ENCODE measurements at places on chromosomes 1 and 21. TPM values are rescaled to one million over a fixed set of nuclear protein-coding genes. Genes with fewer than 3 reads are reported as not detected.

MATN1 gene
- not detected for total RNA-seq

TLCD4 gene
- total RNA-seq: not detected

CFAP74 gene
- total RNA-seq: not detected

SPATC1L gene
- total RNA-seq: 6.1 TPM

PDC gene
- total RNA-seq: not detected

COL16A1 gene
- total RNA-seq: not detected

PLA2G2F gene
- total RNA-seq: not detected

WLS gene
- total RNA-seq: not detected

DNA sequence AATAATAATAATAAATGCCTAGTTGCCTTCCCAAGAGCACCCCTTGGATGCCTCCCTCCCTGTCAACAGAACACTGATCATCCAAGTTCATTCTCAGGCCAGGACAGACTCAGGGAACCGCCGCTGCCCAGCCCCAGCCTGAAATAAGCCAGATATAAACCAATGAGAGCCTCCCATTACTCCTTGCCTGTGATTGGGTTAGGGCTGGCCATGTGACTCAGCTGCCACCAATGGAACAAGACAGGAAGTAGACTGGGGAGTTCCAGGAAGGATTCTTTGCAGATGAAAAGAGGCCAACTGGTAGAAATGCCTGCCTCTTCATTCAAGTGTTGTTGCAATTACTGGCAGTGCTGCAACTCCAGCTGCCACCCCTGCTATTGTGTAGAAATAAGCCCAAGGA is 146.4 kb upstream of the TIAM1 start:
- no peak overlapping the region for H3K4me3 ChIP-seq
- no peaks in the 10 kb centered on the region for H3K36me3 ChIP-seq
- H3K27ac ChIP-seq: no peak overlapping the region
- peaks cover 6% of the 10 kb centered on the region for H3K4me1 ChIP-seq
- H3K27me3 ChIP-seq: no peaks in the 10 kb centered on the region
- no peak for DNase-seq

- H3K36me3 ChIP-seq: no peaks in the 10 kb centered on the region
- DNase-seq: no peak
- H3K27ac ChIP-seq: no peak overlapping the region
- H3K27me3 ChIP-seq: no peaks in the 10 kb centered on the region
- no peaks in the 10 kb centered on the region for H3K4me1 ChIP-seq
- H3K4me3 ChIP-seq: no peak overlapping the region
Observed at GRCh38 chr1:217322834-217323233, 308.1 kb downstream of the GPATCH2 start.

DNA sequence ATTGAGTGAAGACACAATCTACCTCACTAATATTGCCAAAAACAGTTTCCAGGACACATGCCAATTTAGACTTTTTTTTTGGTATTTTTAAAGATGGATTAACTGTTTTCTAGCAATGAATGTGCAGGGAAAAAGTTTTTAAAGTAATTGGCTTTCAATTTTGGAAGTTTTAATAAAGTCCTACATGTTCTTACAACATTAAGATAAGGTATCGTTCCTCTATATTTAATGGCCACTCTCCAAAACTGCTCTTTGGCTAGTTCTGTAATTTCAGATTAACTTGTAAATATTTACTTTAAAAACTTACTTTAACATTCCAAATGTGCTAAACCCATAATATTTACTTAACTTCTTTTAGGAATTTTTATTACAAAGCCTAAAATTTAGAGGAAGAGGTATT is 1332.2 kb upstream of the PRMT6 start:
- no peak overlapping the region for H3K4me3 ChIP-seq
- no peaks in the 10 kb centered on the region for H3K36me3 ChIP-seq
- H3K27me3 ChIP-seq: no peaks in the 10 kb centered on the region
- DNase-seq: no peak
- H3K4me1 ChIP-seq: no peaks in the 10 kb centered on the region

GRCh38 chr1:40665335-40666171 is at the start of gene RIMS3:
Gene RIMS3 (minus strand): TSS chr1:40665682. CDS start chr1:40641925, 23,757 bp downstream.
- H3K36me3 ChIP-seq: no peaks in the 10 kb centered on the region
- peaks cover 31% of the 10 kb centered on the region for H3K4me1 ChIP-seq
- peak; percentile 81 for DNase-seq
- H3K27me3 ChIP-seq: peaks cover 2% of the 10 kb centered on the region

- H3K4me3 ChIP-seq: no peak overlapping the region
- DNase-seq: peak; percentile 39
- H3K4me1 ChIP-seq: peaks cover 12% of the 10 kb centered on the region
- H3K36me3 ChIP-seq: no peaks in the 10 kb centered on the region
Observed at GRCh38 chr1:207470927-207471326, 16.8 kb downstream of the CR2 start.

DNA sequence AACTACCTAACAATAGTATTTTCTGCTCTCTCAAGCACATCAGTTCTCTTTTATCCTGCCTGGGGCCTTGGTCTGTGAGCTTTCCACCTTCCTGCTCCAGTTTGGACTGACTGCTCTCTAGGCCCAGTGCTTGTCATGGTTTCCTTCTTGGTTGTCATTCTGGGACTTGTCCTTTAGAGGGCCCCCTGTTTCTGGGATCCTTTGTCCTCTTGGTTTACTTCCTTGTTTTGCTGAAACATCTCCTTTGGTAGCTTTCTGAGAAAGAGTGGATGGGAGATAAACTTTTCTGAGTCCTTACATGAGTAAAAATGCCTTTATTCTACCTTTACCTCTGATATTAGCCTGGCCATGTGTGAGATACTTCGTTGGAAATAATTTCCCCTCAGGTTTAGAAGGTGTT is 4.7 kb downstream of the SLC1A7 start:
- H3K4me1 ChIP-seq: no peaks in the 10 kb centered on the region
- DNase-seq: no peak
- no peaks in the 10 kb centered on the region for H3K27me3 ChIP-seq
- H3K4me3 ChIP-seq: no peak overlapping the region
- no peak overlapping the region for H3K27ac ChIP-seq

- no peak for DNase-seq
- H3K27ac ChIP-seq: no peak overlapping the region
- H3K36me3 ChIP-seq: peaks cover 5% of the 10 kb centered on the region
- no peak overlapping the region for H3K4me3 ChIP-seq
Observed at GRCh38 chr1:113647164-113647563, 112.1 kb downstream of the PHTF1 start.

DNA sequence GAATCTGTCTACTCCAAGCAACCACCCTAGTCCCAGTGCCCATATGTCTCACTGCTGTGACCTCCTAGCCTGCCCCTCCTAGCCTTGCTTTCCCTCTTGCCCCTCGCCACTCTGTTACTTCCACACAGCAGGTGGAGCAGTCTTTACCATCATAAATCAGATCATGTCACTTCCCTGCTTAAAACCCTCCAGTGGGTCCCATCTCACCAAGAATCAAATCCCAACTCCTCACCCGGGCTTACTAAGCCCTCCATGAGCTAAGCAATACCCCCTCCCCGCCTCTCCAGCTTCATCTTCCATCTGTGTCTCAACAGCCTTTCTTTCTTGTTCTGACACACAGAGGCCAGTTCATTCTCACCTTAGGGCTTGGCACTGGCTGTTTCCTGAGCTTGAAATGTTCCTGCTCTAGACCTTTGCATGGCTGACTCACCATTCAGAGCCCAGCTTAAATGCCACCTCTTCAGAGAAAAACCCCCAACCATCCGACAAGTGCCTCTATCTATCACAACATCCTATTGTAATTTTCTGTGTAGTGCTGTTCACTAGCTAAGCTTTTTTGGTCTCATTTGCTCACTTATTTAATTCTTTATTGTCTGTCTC is 22.3 kb downstream of the KNCN start:
- H3K27ac ChIP-seq: no peak overlapping the region
- no peak for DNase-seq
- H3K27me3 ChIP-seq: peaks cover 31% of the 10 kb centered on the region
- H3K36me3 ChIP-seq: no peaks in the 10 kb centered on the region

DNA sequence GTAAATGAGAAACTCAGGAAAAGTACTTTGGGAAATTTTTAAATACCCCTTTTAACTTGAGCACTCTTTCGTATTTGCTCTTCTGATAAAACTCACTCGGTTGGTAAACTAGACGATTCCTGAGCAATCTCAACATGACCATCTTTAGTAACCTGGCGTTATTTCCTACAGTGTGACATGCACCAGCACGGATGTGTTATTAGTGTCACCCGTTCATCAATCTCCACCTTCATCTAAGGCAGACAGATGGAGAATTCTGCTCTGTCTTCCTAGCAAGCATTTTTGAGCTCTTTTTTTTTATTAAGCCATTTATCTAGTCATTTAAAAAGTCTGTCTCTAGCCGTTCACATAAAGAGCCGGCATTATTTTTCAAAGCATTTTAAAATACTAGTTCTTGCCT is 155.2 kb downstream of the DISP1 start:
- H3K27me3 ChIP-seq: no peaks in the 10 kb centered on the region
- H3K4me3 ChIP-seq: no peak overlapping the region
- no peak for DNase-seq
- H3K36me3 ChIP-seq: no peaks in the 10 kb centered on the region
- no peak overlapping the region for H3K27ac ChIP-seq
- H3K4me1 ChIP-seq: peaks cover 2% of the 10 kb centered on the region

DNA sequence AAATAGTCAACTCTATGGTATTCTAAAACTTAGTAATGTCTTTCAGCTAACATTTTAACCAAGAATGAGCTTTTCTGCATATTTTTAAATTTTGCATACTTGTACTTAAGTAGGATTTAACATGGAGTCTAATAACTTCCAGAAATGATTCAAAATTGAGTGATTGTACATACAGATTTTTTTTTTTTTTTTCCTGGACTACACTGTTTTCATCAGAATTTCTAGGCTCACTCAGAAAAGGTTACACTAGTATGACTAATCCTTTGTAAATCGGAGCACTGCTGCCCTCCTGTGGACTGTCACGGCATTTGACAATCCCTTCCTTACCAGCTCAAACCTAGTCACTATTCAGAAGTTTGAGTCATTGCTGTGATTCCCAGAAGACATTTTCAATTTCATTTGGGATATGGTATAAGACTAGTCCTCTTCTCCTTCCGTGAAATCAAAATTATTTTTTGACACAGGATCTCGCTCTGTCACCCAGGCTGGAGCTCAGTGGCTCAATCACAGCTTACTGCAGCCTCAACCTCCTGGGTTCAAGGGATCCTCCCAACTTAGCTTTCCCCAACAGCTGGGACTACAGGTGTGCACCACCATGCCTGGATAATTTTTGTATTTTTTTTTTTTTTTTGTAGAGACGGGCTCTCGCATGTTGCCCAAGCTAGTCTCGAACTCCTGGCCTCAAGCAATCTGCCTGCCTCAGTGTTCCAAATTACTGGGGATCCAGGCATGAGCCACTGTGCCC is 45.5 kb downstream of the CD46 start:
- no peak overlapping the region for H3K27ac ChIP-seq
- peaks cover 34% of the 10 kb centered on the region for H3K36me3 ChIP-seq
- DNase-seq: peak; percentile 83
- peaks cover 35% of the 10 kb centered on the region for H3K4me1 ChIP-seq
- H3K27me3 ChIP-seq: no peaks in the 10 kb centered on the region

GRCh38 chr1:84259989-84260388 is 41.5 kb upstream of the SAMD13 start:
- DNase-seq: no peak
- no peak overlapping the region for H3K27ac ChIP-seq

- no peak overlapping the region for H3K27ac ChIP-seq
- H3K4me1 ChIP-seq: peaks cover 7% of the 10 kb centered on the region
- H3K36me3 ChIP-seq: no peaks in the 10 kb centered on the region
- no peaks in the 10 kb centered on the region for H3K27me3 ChIP-seq
- DNase-seq: no peak
Observed at GRCh38 chr1:77538956-77539518, 143.4 kb downstream of the ZZZ3 start.

DNA sequence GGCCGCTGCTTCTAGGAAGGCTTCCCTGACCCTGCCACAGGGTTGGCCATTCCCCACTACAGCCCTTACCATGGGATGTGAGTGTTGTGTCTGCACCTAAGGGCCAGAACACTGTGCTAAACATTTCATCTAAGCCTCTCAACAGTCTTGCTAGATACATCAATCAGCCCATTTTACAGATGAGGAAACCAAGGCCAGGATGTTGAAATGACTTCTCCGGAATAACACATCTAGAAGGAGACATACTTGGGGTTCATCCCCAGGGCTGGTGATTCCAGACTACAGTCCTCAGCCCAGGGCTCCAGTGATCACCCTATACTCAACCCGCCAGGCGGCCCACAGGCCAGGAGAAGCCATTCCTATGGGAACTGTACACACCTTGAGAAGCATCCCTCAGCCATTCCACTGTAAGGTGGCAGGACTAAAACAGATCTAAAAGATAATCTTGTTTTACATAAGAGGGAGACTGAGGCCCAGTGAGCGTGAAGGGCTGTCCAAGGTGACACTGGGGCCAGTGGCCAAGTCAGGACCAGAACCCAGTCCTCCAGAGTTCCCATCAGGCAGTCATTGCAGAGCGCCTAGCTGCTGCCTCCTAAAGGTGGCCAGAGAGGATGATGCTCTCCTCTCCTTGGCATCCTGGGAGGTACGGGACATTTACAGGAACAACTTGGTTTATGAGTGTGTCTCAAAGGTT is 119.5 kb downstream of the GLIS1 start:
- H3K4me1 ChIP-seq: no peaks in the 10 kb centered on the region
- H3K36me3 ChIP-seq: no peaks in the 10 kb centered on the region
- DNase-seq: no peak

GRCh38 chr1:199495432-199495831 is 532.1 kb upstream of the NR5A2 start:
- no peaks in the 10 kb centered on the region for H3K36me3 ChIP-seq
- no peak overlapping the region for H3K4me3 ChIP-seq
- DNase-seq: no peak
- H3K4me1 ChIP-seq: no peaks in the 10 kb centered on the region

- H3K36me3 ChIP-seq: no peaks in the 10 kb centered on the region
- DNase-seq: no peak
- no peak overlapping the region for H3K4me3 ChIP-seq
- no peaks in the 10 kb centered on the region for H3K4me1 ChIP-seq
- no peak overlapping the region for H3K27ac ChIP-seq
Observed at GRCh38 chr1:208203848-208204609, 40.2 kb downstream of the PLXNA2 start.

- peaks cover 5% of the 10 kb centered on the region for H3K4me1 ChIP-seq
- peaks cover 5% of the 10 kb centered on the region for H3K27me3 ChIP-seq
- no peak for DNase-seq
- H3K36me3 ChIP-seq: no peaks in the 10 kb centered on the region
Observed at GRCh38 chr1:173603056-173603591, at the start of gene SLC9C2. Gene SLC9C2 (minus strand): TSS chr1:173603072. CDS start chr1:173601776, 1,296 bp downstream.

GRCh38 chr1:51378871-51379270 is 48.5 kb upstream of the TTC39A start:
- H3K36me3 ChIP-seq: peaks cover 44% of the 10 kb centered on the region
- H3K27me3 ChIP-seq: no peaks in the 10 kb centered on the region
- H3K4me3 ChIP-seq: no peak overlapping the region
- H3K27ac ChIP-seq: no peak overlapping the region
- no peak for DNase-seq

DNA sequence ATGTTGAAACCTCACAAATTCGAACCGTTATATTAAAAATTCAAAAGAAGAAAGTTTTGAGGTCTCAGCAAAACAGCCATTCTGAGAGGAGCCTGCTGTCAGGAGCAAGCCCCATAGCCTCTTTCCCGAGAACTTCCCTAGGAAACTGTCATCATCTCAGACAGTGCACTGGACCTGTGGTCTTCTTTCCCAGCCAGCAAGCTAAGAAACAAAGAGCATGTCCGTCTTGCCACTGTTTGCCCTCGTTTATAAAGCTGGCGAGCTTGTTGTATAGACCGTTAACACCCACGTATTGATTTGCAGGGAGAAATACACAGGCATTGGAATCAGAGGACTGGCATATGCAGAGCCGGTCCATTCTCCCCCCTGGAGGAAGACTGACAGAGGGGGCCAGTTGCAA is 407.0 kb downstream of the NPHP4 start:
- no peaks in the 10 kb centered on the region for H3K36me3 ChIP-seq
- H3K27me3 ChIP-seq: peaks cover 2% of the 10 kb centered on the region
- H3K4me3 ChIP-seq: no peak overlapping the region
- no peak for DNase-seq
- no peak overlapping the region for H3K27ac ChIP-seq

Data from activated CD4-positive, alpha-beta T cell treated with anti-CD3 and anti-CD28 coated beads, Interleukin-2, amount 10 ng/mL, durations not matched to agents 7 days and 5 days (primary cell).